Suppressor macrophage (primary cell): ENCODE measurements at places on chromosomes 12 and 14.

- no peak for DNase-seq
Measured at GRCh38 chr14:48274826-48275225, 599.4 kb upstream of the MDGA2 start.

DNA sequence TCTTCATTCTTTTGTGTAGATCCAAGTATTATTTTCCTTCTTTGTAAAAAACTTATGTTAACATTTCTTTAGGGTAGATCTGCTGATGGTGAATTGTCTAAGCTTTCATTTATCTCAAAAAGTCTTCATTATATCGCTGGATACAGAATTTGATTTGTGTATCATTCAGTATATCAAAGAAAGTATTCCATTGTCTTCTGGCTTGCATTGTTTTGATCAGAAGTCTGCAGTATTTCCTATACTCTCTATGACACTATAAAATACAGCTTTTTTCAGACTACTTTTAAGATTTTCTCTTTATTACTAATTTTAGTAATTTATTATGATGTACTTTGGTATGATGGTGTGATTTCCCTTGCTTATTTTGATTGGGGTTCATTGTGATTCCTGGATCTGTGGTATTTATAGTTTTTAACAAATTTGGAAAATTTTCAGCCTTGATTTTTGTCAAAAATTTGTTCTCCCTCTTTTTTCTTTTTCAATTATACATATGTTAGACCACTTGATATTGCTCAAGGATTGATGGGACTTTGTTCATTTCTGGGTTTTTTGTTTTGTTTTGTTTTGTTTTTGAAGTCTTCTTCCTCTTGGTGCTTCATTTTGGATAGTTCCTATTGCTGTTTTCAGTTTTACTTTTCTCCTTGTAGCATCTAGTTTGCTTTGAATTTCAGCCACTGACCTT is 176.5 kb downstream of the ZFP36L1 start:
- peak; percentile 39 for DNase-seq

GRCh38 chr14:28783664-28784063 is 17.1 kb downstream of the FOXG1 start:
- no peak for DNase-seq

- DNase-seq = no peak
Measured at GRCh38 chr12:114030451-114030850, 64.3 kb upstream of the RBM19 start.

- DNase-seq = no peak
Measured at GRCh38 chr12:19988459-19988873, 379.9 kb upstream of the PDE3A start.

GRCh38 chr14:74426202-74426582 is at the start of gene SYNDIG1L:
Gene SYNDIG1L (minus strand): TSS chr14:74426210. CDS start chr14:74409744, 16,466 bp downstream.
- DNase-seq = no peak

DNA sequence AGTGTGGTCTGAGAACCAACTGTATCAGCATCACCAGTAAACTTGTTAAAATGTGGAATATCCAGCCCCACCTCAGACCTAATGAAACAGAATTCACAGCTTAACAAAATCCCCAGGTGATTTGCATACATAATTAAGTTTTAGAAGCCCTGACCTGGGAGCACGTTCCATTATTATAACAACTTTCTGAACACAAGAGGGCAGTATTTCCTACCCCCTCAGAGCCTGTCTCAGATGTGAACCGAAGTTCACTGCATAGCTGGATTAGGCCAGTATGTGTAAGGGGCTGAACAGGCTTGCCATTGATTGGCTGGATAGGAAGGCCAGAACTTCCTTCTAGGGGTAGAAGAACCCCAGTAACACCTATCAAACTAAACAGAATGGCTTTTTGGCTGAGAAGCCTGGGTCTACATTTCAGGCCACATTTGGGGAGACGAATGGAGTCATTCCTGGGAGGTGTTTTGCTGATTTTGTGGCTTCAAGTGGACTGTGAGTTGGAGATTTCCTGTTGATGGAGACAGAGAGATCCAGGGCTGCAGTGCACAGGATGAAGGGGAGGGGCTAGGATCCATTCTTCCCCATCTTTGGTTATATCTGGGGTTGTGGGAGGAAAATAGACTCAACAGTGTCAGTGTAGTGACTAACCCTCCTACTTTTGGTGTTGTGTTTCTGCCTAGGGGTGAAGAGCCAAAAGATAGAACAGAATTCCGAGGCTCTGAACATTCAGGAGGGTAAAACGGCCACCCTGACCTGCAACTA is 94.7 kb upstream of the OR4E1 start:
- peak; percentile 1 for DNase-seq
